ENCODE measurements at places on chromosomes 4 and X.

DNA sequence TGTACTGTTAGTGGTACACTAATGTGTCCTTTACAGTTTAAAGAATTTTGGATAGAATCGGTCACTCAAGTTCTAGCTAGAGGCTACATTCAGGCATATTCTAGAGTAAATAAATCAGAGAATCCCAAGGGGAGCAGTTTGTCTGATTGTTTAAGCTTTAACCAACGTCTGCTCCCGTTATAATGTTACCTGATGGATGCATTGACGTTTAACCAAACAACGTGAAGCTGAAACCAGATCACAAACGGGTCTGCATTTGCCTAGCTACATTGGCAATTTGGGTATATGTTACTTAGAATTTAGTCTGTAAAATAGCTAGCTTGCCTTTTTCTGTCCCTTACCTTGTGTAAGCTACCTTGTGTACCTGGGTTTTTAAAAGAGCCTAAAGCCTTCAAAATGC lies 1.6 kb downstream of the PI4K2B start:
- DNase-seq, result no peak

DNA sequence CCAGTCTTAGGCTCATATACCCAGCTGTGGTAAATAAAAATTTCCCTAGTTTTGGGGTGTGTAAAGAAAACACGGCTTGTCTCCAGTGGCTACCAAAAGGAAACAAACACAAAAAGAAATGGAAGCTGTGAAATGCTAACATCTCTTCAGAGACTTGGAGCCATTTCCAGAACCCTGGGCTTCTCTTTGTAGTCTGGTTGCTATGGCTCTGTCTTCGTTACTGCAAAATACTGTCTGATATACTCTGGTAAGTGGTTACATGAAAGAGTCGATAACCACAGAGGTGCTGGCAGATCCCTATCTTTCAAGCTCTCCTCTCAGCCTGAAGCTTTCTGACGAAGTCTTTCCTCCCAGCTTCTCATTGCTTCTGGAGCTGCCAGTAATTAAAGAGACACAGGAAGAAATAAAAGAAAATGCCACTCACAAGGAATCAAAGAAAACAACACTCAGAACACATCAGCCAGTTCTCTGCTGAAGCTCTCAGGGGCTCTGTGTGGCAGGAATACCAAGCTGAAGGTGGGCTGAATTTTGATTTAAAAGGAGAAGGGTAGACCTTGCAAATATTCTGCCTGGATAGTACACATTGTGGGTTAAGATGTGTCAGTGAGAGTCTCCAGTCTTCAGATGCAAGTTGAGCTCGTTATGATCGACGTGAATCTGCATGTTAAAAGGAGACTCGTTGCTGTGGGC lies 107.6 kb upstream of the FAM9C start:
- no peak for DNase-seq

DNA sequence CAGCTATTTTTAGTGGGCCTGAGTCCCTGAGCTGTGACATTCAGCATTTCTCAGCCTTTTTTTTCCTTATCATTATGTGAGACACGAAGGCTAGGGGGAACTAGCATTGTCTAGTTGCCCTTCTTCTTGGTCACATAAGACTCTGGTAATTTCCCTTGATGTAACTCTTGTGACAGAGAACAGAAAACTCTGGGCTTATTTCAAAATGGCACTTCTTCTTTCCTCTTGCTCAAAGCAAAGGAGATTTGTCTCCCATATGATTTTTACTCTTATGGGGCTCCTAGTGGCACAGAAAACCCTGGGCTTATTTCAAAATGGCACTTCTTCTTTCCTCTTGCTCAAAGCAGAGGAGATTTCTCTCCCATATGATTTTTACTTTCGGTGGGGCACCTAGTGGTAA lies 14.7 kb downstream of the ATXN3L start:
- no peak for DNase-seq

GRCh38 chrX:149512225-149512885 lies 7.2 kb upstream of the IDS start:
- DNase-seq, result no peak

- DNase-seq, result peak; percentile 10
Measured at GRCh38 chr4:54657551-54658251, at the start of gene KIT. Gene KIT, plus strand, starts transcription at chr4:54657957. Its CDS starts 58 bp downstream, at chr4:54658015.

- peak; percentile 78 for DNase-seq
Measured at GRCh38 chrX:3134316-3134945, 93.2 kb downstream of the ARSF start.

DNA sequence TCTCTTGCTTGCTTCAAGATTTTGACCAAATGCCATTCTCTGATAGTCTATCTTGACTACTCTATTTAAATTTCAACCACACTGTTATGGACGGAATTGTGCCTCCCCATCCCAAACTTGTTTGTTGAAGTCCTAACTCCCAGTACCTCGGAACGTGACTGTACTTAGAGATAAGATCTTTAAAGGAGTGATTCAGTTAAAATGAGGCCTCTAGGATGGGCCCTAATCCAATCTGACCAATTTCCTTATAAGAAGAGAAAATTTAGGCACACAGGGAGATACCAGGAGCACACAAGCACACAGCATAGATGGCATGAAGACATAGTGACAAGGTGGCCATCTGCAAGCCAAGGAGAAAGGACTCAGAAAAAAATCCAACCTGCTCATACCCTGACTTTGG lies 269.9 kb downstream of the KCNIP4 start:
- no peak for DNase-seq
